ENCODE measurements at places on chromosomes 1 and 21. TPM values are rescaled to one million over a fixed set of nuclear protein-coding genes. Genes with fewer than 3 reads are reported as not detected.

DNA sequence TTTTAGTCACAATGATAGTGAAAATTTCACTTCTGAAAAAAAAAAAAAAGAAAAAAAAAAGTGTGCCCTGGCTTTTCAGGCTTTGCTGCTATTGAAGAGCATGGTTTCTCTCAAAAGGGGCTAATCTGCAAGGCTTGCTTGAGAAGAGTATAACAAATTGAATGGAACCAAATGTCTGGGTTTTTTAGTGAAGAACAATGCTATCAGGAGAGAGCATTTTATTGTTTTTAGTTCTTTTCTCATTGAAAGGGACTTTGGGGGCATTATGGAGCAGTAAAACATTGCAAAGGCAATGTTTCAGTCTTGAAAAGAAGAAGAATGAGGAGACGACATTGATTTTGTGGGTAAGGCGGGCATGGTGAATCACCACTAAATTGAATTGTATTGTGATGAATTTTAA is 28.2 kb downstream of the VCAM1 start:
- H3K4me3 ChIP-seq: no peak overlapping the region
- no peak for DNase-seq
- no peaks in the 10 kb centered on the region for H3K27me3 ChIP-seq
- no peaks in the 10 kb centered on the region for H3K4me1 ChIP-seq
- no peak overlapping the region for H3K27ac ChIP-seq

- no peaks in the 10 kb centered on the region for H3K36me3 ChIP-seq
- no peaks in the 10 kb centered on the region for H3K4me1 ChIP-seq
These were observed 44.6 kb upstream of the BCL9 start for GRCh38 chr1:147496571-147497210.

DNA sequence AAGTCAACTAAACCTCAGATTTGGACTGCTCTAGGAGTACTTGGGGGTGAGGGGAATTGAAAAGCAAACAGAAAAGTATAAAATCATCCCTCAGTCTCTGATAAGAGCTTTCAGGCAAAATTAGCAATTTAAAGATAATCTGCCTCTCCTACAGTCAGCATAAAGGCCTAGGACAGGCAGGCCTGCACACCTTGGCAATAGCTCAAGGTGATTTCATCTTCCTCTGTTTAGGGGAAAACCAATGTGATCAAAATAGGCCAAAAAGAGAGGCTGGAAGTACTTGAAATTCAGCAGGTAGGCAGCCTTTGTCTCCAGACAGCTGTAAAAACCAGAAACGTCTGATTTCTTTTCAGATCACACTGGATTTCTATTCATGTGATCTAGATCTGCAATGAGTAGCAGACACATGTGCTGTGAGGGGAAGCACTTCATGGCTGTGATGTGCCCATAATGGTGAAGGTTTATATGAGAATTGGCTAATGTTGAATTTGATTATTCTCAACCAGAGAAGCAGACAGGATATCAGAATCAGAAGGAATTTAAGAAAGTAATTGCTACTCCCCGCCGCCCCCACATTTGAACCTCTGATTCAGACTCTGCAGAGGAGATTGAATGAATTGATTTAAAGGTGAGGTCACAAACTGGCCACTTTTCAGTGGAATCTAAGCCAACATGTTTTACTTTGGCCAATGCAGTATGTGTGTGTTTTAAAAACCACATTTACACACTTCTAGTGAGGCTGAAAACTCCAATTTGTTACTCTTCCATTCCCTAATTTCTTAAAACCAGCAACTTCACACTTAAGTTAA is 45.8 kb upstream of the DNASE2B start:
- H3K4me1 ChIP-seq: peaks cover 19% of the 10 kb centered on the region
- H3K27me3 ChIP-seq: no peaks in the 10 kb centered on the region
- H3K4me3 ChIP-seq: no peak overlapping the region
- H3K27ac ChIP-seq: peak overlapping the region; percentile 86
- no peaks in the 10 kb centered on the region for H3K36me3 ChIP-seq
- peak; percentile 9 for DNase-seq

- no peaks in the 10 kb centered on the region for H3K36me3 ChIP-seq
- H3K27ac ChIP-seq: no peak overlapping the region
- DNase-seq: no peak
- H3K4me3 ChIP-seq: no peak overlapping the region
- H3K4me1 ChIP-seq: no peaks in the 10 kb centered on the region
These were observed 130.2 kb downstream of the TPR start for GRCh38 chr1:186244825-186245224.

GRCh38 chr21:26945916-26946675 is 20.8 kb downstream of the ADAMTS5 start:
- H3K4me1 ChIP-seq: peaks cover 3% of the 10 kb centered on the region
- no peak for DNase-seq
- H3K27me3 ChIP-seq: no peaks in the 10 kb centered on the region
- no peaks in the 10 kb centered on the region for H3K36me3 ChIP-seq
- H3K27ac ChIP-seq: no peak overlapping the region

- DNase-seq: no peak
- no peaks in the 10 kb centered on the region for H3K27me3 ChIP-seq
- no peaks in the 10 kb centered on the region for H3K4me1 ChIP-seq
These were observed 23.5 kb downstream of the SLC19A1 start for GRCh38 chr21:45518742-45519141.

DMRTA2 gene
- polyA plus RNA-seq: not detected

Data from SK-N-SH (cell line).